Stimulated activated CD8-positive, alpha-beta memory T cell treated with anti-CD3 and anti-CD28 coated beads, Interleukin-12 subunit alpha, Interleukin-12 subunit beta, amount 100 ng/mL, for 4 hours (primary cell): ENCODE measurements at places on chromosomes 7 and 10.

GRCh38 chr7:99252166-99252895, 20.3 kb upstream of the MYH16 start:
- DNase-seq, result no peak

DNA sequence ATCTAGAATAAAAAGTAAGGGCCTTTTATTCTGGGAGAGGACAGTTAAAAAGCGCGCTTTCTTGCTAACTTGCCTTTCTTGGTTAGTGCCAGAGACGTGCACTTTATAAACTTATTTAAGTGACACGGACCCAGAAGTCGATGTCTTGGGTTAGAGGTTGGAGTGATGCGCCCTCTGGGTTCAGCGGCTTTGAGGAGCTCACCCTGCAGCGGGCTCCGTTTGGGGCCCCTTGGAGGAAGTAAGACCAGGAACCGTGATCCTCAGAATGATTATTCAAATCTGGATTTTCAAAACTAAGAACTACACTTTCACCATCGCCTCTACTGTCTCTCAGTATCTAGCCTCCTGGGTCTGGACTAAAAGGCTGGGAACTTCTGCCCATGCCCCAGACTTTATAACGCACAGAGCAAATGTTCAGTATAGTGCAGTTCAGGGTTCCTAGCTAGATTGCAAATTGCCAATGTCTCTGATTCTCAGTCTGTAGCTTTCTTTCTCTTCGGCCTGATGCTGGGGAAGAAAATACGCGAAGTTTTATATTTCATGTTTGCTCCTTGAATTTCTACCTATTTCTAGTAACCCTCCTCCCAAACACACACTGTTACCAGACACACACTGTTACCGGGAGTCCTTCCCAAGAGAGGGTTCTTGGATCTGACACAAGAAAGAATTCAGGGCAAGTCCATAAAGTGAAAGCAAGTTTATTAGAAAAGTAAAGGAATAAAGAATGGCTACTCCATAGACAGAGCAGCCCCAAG, 18.6 kb upstream of the SMO start:
- DNase-seq, result no peak

GRCh38 chr10:75826846-75827245, 395.4 kb downstream of the LRMDA start:
- no peak for DNase-seq

- DNase-seq, result no peak
Measured at GRCh38 chr7:12303495-12303894, 92.4 kb downstream of the TMEM106B start.

DNA sequence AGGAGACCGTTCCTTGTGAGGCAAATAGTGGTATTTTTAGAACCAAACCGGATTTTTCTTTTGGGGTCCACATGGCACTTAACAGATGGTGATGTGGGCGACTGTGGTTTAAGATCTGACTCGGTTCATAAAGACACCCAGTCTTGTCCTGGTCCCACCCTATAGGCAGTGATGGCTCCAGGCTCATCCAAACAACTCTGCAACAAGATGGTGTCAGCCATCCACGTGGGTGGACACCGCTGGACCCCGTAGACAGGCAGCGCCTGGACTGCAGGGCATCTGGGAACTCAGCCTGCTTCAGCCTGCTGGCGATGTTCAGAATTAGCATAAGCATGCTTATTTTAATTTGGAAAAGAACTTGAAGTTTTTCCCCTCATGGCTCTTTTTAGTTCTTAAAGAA, 258.4 kb upstream of the FZD1 start:
- DNase-seq, result no peak

DNA sequence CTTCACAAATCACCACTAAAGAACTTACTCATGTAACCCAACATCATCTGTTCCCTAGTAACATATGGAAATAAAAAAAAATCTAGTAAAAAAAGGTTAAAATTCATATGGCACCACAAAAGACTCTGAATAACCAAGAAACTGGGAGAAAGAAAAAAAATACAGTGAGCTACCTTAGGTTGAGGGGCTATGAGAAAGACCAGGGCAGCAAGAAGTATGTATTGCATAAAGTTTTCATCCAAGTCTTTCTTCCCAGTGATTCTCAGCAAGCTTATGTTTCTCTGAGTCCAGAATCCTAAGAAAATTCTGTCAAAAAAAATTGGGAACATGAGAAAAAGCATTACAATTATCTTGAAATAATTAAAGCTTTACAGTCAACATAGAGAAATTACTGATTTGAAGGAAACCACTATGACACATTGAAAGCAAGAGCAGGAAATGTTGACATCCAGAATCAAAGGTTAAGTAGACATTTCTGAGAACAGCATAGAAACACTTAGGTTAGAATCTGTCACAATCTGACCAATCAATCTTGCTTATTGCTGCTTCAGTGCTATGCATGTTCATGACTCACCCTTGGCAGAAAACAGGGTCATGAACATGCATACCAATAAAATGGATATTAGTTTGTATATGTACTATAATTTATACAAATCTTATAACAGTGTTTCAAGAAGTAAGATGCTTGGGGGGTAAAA, 494.0 kb upstream of the POT1 start:
- DNase-seq, result no peak

DNA sequence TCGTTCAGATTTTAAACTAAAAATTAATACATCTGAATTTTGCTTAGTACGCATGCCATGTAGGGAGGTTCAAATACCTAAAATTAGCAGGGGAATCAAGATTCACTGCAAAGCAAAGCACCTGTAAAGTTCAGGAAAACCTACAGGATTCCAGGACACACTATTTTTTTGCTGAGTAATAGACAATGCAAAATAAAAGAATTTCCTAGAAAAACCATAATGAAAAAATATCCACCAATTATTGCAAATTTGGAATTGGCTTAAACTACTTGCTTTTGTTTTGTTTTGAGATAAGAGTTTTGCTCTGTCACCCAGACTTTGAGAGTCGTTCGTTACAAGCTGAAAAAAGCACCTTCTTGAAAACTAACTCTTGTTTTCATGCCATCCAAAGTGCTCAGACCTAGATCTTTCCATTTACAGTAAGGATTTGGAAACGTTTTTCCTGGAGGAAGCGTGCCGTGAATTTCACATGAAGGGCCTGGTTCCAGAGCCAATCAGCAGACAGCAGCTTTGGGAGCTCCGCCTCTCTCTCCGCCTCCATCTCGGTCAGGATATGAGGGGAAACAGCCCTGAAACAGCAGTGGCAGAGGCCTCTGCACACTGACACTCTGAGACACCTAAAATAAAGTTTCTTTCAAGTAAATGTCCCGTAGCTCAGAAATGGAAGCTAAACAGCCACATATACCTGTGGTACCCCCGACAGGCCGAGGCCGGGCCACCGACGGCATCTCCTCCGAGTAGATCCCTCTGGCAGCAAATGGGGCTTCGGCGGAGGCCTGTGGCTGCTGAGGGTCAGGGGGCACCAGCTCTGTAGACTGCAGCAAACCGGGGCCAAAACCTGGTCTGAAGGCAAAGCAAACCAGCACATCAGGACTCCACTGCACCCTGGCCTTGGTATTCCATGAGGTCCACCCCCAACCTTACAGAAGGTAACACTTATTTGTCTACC, 45.9 kb upstream of the ATP6V0A4 start:
- no peak for DNase-seq

DNA sequence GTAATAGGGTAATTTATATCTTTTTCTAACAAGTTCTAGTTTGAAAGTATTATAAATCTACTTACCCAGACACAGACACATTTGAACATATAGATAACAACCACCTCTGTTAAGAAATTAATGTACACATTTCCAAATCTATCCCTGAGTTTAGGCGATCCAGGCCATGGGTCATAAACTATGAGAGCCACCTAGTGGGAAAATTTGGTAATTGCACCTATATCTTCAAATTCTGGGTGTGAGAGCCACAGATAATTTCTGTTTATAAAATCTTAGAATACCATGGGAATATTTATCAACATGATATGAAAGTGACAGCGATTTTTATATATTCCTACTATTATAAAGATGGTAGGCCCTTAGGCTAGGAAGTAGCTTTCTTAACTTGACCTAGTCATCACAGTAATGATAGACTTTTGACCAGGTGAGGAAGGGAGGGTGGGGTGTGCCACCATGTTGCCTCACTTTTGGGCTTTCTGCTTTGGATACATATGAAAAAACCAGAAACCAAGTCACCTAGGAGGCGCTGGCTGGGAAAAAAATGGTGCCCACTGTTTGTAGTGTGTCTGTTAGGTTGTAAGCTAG, 8.0 kb upstream of the EPHA1 start:
- no peak for DNase-seq

DNA sequence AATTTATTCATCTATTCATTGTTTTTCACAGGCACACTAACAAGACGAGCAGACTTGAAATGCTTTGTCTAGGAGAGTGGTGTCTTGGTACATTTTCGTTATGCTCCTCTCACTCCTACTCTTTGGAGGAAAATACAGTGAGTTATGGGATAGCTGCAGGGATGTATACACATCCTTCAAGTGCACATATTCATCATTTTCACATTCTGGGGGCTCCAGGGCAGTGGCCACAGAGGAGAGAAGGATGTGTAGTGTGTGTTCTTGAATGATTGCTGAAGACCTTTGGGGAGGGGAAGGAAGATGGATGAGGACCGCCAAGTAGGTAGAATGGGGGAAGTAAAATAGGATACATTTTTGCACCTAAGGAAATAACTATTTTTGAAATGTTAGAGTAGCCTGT, 34.8 kb upstream of the ORC5 start:
- no peak for DNase-seq

- DNase-seq, result peak; percentile 62
Measured at GRCh38 chr7:26200038-26200443, 505 bp downstream of the HNRNPA2B1 start.

DNA sequence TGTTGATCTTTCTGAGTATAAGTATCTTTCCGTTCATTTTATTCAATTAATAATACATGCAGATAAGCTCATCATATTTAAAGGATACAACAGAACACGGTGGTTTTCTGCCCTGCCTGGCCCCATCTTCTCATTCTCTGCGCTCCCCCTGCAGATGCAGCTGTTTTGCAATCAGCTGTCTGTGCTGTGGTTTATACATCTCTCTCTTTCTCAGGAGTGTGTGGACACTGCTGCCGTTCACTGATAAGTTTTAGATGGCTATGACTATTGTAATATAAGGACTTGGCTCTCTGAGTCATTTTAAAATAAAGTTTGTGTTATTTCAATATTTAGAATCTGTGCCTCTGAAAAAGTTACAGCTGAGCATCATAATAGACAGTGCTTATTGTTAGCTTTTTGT, 54.5 kb downstream of the CUL1 start:
- DNase-seq, result no peak

DNA sequence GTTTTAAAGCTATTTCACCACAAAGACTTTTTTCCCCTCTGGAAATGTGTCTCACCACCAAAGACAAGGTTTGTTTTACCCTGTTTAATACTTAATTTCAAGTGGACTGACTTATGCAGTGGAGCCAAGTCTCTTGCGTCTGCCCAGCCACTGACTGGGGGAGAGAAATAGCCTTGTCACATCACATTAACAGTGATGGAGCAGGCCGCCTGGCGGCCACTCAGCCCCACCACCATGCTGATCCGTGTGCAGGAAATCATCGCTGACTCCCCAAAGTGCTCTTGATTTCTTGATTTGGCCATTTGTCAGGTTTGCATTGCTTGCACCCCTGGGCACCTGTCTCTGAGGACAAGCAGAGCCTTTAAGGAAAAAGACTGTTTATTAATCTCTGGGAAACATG, 334.1 kb downstream of the GLRX3 start:
- no peak for DNase-seq

GRCh38 chr7:17492437-17492836, 194.0 kb downstream of the AHR start:
- DNase-seq, result no peak

- DNase-seq, result no peak
Measured at GRCh38 chr10:83541046-83541445, 598.3 kb upstream of the GHITM start.

GRCh38 chr7:130151591-130152492, 53.4 kb downstream of the TMEM209 start:
- no peak for DNase-seq

DNA sequence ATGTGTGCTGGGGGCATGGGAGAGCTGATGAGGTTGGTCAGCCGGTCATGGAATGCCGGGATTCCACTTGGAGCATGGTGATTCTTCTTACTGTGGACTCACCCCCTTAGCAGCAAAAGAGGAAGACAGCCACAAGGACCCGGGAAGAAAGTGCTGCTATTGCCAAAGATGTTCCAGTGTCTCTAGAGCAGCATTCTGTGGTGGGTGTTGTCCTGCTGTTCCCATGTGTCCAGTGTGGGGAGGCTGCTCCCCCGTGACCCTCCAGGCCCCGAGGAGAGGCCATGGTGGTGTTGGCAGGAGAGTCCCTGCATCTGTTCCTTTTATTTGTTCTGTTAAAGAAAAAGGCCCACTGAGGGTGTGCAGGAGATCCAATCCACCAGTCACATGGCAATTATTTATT, 499.4 kb downstream of the RPS24 start:
- no peak for DNase-seq

DNA sequence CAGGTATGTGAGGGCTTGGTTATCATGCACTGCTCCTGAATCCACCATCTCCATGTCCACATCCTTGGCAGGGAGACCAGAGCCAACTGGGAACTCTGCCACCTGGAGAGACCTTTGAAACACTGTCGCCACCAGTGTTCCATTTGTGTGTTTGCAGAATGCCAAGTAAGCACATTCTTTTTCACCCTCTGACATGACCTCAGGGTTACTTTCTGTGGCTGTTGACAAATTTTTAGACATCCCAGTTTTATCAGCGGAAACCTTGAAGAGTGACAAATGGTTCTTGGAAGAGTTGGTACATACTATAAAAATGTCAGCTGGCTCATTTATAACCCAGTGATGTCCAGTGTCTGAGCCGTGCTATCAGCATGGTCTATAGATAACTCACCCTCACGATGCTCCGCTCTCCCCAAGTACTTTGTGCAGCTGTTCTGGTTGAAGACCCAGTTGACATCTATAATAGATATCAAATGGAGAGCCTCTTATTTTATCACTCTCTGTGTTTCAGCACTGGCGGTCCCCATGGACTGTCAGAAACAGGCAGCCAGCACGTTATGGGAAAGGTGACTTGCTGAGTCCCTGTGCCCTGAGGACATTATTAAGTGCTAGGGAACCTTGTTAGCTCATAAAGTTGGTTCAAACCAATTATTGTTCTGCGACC, 563.1 kb upstream of the GALNT17 start:
- DNase-seq, result no peak

- DNase-seq, result no peak
Measured at GRCh38 chr7:117424090-117424829, 3.0 kb downstream of the ASZ1 start.

DNA sequence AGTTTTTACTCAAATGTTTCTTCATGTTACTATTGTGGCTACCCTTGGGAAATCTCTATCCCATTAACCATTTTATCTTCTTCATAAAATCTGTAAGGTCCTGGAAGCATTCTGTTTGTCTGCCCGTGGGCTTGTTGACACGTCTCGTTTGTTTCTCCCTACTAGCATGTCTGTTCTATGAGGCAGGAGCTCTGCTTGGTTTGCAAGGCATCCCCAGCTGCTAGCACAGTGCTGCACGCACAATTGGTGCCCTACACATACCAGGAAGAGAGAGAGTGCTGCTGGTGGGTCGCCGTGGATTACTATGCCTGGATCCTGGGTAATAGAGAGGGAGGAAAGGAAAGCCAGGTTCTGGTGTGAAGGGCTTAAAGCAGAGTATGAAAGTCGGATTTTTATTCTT, 166.1 kb upstream of the TNS3 start:
- no peak for DNase-seq

- no peak for DNase-seq
Measured at GRCh38 chr10:15113766-15114165, 16.6 kb downstream of the RPP38 start.
